Activated T-helper 1 cell treated with anti-CD3 and anti-CD28 coated beads, Interleukin-2, amount 50 U/mL, for 16 hours (primary cell): ENCODE measurements at places on chromosomes 4 and X.

DNA sequence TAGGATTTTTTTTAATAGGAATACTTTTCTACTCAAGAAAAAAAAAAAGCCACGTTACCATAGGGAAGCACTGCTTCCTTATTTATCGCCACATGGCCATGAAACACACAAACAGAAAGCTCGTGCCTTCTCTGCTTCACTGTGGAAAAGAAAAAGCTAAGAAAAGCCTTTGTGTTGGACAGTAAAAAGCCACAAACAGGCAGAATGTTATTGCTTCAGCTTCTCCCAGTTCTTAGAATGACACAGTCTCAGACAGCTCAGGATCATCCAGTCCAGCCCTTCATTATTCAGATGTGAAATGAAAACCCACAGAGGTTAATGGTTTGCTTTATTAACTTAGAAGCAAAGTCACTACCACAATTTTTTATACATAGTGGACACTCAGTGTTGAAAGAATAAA is 181.6 kb upstream of the NOCT start:
- DNase-seq = no peak

GRCh38 chr4:152508386-152508785 is 27.5 kb downstream of the FBXW7 start:
- no peak for DNase-seq

- no peak for DNase-seq
These were observed 1774.8 kb downstream of the ARAP2 start for GRCh38 chr4:34469516-34469915.

GRCh38 chrX:13571136-13571535 is 1.7 kb downstream of the EGFL6 start:
- DNase-seq = no peak

DNA sequence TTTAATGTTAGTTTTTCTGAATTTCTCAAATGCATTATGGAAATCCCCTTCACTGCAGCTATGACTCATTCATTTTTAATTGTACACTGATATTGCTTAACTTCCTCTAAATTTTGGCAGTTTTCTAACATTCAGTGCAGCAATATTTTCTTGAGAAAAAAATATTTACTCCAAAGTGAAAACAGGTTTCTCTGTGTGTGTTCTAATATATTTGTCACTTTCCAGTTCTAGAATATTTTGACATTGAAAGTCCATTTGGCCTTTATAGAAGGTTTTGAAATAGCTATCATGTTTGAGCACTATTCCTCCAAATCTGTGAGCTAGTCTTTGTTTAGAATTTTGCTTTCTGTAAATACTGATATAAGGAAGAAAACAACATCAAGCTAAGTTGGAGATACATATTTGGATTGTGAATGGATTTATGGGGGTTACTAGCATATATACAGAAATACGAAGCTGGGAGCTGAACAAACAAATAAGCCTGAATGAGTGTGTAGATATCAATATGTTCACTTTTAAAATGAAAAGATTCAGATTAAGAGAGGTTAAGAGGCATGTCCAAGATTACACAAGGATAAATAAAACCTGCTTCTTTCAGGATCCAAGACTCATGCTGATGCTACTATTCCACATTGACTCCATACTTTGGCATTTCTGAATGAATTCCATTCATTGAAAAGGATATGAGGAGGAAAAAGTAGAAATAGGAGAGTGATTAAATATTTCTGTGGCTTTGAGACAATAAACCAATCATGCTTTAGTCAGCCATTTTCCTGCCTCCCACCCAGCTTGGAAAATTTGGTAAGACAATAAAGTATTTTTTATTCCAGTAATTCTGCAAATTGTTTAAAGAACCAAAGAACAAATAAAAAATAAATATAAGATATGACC is 57.3 kb upstream of the SLIT2 start:
- DNase-seq = no peak

DNA sequence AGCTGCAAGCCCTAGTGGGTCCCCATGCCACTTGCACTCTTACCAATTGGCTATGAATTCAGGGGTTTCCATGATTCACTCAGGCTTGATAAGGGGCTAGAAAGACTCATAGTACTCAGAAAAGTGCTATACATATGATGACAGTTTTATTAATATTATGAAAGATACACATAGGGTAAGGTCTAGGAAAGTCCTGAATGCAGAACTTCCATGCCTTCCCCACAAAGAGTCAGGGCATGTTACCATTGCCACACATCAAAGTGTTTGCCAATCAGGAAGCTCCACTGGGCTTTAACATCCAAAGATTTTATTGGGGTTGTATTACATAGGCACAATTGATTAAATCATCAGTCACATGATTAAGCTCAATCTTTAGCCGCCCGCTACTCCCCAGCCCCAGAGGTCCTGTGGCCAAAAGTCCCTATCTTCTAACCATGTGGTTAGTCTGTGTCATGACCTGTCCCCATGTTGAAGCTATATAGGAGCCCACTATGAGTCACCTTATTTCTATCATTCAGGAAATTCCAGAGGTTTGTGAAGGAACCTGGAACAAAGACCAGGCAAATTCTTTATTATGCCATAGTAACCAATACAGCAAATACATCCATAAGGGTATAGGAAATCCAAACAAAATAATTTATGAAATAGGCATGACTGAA is 635.6 kb downstream of the STPG2 start:
- no peak for DNase-seq

GRCh38 chr4:23878912-23879732 is 10.7 kb downstream of the PPARGC1A start:
- DNase-seq = no peak

DNA sequence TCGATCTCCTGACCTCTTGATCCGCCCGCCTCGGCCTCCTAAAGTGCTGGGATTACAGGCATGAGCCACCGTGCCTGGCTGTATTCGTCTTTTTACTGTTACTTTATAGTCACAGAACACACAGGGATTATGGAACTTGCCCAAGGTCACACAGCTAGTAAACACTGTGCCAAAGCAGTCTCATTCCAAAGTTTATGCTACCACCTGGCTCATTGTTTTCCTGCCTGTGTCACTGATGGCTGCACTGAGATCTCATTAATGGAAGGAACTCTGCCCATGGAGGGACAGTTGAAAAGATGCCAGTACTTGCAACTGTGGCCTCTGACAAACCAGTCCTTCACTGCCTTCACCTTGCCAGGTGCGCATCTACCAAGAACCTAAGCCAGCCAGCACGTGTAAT is 517.7 kb downstream of the BCOR start:
- DNase-seq = no peak

- DNase-seq = no peak
These were observed 50.6 kb upstream of the ACSL4 start for GRCh38 chrX:109783701-109784079.

GRCh38 chr4:139154134-139154421 is 22.9 kb downstream of the ELF2 start:
- no peak for DNase-seq

- DNase-seq = no peak
These were observed 227.9 kb upstream of the ANKRD50 start for GRCh38 chr4:124940387-124940786.

DNA sequence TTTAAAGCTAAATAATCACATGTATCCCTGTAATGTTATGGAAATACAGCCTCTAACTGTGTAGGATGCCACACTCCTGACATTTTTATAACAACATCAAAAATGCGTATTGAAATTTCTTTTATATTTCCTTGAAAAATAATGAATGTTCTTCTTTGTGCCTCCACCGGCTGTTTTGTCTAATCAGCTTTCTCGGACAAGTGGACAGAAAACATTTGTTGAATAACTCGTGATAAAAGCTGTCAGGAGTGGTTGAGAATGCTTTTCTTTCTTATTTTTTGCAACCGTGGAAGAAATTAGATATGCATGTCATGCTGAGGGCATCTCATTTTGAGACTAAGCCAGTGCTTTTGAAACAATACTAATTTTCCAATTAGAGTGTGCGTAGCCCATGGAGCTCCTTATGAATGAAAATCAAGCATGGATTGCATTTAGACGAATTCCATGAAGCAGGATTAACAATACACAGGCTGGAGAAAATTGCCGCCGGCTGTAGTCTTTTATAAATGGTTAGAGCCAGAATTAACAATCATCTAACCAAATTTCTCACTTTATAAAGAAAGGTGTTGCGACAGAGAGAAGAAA is 614.5 kb upstream of the LCORL start:
- no peak for DNase-seq

DNA sequence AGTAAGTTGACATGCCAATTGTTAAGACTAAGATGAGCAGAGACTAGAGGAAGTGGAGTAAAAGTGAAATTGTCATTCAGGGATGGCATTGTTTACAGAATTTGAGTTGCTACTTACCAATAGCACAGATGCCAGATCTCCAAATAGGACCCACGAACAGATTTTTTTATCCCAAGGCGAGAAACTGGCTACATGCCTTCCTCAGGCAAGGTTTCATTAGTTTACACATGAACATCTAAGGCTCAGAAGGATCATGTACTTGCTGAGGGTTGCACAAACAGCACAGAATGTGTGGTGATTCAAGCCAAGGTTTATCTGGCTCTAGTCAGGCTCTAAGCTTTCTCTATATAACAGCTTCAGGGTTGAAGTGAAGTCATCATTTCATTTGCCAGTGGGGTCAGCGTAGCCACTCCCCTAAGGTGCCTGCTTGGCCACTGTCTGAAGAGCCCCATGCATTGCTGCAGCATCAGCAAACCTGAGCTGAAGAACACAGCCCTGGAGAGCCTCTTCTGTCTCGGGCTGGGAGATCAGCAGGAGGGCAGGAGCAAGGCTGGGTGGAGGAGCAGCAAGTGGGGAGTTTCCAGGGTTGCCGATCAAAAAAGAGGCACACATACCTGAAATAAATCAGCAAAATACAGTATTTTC is 193.0 kb upstream of the LCORL start:
- DNase-seq = no peak

DNA sequence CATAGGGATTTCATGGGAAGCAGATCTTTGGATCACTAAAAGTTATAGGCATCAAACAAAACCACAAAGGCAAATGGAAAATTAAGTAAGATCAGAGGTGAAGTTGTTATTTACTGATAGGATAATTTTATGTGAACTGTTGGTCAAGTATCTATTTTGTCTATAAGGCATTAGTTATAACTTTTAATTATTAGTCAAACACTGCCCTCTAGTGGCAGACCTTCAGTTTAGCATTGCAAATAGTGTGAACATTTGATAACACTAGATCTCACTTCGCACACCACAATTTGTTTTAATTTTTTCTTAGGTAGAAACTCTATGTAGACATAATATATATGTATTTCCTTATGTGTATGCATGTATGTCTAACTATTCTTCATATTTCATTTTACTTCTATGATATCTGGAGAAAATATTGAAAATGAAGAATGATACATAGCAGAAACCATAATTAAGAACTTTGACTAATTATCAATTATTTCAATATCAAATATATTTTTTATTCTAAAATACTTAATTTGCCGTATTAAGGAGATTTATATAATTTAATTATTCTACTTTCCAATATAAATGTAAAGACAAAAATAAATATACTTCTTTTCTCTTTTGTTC is 214.5 kb upstream of the TACR3 start:
- no peak for DNase-seq

- no peak for DNase-seq
These were observed 35.4 kb upstream of the SPON2 start for GRCh38 chr4:1207603-1208265.

- no peak for DNase-seq
These were observed 11.6 kb downstream of the VEGFC start for GRCh38 chr4:176780995-176781738.

DNA sequence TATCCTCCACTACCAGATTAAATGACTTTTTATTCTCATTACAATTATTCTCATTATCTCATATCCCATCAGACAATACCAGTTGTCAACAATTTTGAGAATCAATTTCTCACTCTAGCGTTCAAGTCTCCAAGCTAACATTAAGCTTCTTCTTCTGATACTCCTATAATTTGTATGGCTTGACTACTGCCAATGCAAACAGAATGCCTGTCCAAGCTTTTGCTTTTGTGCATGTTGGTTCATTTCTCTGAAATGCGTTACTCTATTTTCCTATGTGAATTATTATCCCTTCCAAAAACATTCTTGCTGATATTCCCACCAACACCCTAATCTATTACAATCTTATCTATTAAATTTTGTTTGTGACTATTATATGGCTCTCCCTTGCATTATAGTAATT is 1602.3 kb downstream of the C4orf33 start:
- no peak for DNase-seq

GRCh38 chr4:155688860-155689259 is 22.2 kb downstream of the GUCY1A1 start:
- DNase-seq = no peak

GRCh38 chrX:66672106-66672505 is 33.2 kb upstream of the EDA2R start:
- DNase-seq = no peak

GRCh38 chr4:152771741-152772533 is 7.6 kb downstream of the TIGD4 start:
- DNase-seq = no peak

DNA sequence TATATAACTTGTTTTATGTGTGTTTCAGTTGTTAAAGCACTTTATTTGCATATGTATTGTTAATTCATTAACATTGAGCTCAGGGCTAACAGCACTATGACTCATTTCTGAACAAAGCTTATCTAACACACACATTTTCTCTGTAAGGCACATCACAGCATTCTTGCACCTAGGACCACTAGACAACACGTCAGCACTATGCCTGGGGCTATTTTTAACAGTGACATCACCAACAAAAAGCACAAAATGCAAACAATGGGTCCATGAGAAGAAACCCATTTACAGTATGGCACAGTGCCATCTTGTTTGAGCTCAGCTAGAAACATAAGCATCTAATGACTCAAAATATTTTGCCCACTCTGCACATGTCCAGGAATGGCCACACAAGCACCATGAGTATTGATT is 124.4 kb downstream of the RELL1 start:
- DNase-seq = no peak

DNA sequence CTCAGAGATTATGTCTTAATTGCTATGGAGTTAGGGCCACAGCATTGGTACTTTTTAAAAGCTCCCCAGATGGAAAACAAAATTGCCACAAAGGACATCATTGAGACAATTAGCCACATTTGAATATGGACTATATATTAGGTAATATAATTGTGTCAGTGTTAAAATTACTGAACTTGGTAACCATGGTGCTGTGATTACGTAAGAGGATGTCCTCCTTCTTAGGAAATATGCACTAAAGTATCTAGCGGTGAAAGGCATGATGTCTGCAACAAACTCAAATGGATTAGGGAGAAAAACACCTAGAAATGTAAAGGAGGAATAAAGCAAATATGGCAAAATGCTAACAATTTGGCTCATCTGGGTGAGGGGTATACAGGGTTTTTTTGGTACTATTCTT is 89.9 kb upstream of the PAK3 start:
- DNase-seq = no peak
